ENCODE measurements at places on chromosomes 1 and 21. TPM values are rescaled to one million over a fixed set of nuclear protein-coding genes. Genes with fewer than 3 reads are reported as not detected.

- peak overlapping the region; percentile 81 for H3K4me3 ChIP-seq
- no peak overlapping the region for H3K27ac ChIP-seq
- DNase-seq: peak; percentile 75
- peaks cover 11% of the 10 kb centered on the region for H3K4me1 ChIP-seq
- no peaks in the 10 kb centered on the region for H3K36me3 ChIP-seq
- no peaks in the 10 kb centered on the region for H3K27me3 ChIP-seq
Observed at GRCh38 chr1:66331658-66332547, 202.1 kb upstream of the SGIP1 start.

The CD34 gene
- total RNA-seq: 0.35 TPM

The PRRX1 gene
- total RNA-seq: not detected

DNA sequence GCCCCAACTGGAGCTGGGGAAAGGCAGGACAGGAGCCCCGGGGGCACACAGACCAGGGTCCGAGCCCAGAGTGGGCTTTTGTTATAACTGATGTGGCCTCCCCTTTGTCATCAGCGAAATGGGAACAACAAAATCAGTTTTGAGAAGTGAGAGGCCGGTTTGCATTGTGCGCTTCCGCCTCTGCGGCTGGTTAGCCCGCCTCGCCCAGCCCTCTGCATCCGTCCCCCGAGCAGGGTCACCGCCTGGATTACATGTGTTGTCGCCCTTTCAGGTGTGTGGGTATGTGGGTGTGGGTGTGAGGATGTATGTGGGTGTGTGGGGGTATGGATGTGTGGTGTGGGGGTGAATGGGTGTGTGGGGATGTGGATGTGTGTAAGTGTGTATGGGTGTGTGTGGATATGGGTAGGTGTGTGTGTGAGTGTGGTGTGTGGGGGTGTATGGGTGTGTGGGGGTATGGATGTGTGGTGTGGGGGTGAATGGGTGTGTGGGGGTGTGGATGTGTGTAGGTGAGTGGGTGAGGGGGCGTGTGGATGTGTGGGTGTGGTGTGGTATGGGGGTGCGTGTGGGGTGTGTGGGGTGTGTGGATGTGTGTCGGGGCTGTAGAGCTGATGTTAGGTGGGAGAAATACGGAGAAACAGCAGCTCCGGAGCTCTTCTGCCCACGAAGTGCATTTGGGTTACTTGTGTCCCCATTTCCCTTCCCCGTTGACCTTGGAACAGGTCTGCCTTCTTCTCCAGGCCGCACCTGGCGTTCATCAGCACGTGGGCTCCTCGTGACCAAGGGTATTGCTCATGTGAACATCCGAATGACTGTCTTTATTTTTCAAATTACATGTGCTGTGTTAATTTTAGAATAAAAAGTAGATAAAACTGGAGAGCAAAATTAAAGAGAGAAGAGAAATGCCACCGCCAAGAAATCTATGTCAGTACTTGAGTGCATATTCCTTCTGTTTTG is 67.6 kb downstream of the FHAD1 start:
- no peak for DNase-seq
- H3K4me1 ChIP-seq: no peaks in the 10 kb centered on the region
- H3K4me3 ChIP-seq: no peak overlapping the region
- H3K27ac ChIP-seq: no peak overlapping the region
- H3K27me3 ChIP-seq: no peaks in the 10 kb centered on the region

All from H9 (cell line).